ENCODE measurements at places on chromosomes 5 and 9. TPM values are rescaled to one million over a fixed set of nuclear protein-coding genes. Genes with fewer than 3 reads are reported as not detected.

Gene PCDHGC5
- 7.0 TPM for total RNA-seq

Gene IGIP
- 13.7 TPM for total RNA-seq

Gene ADAMTS19
- total RNA-seq, result not detected

Gene SYK
- total RNA-seq, result not detected

DNA sequence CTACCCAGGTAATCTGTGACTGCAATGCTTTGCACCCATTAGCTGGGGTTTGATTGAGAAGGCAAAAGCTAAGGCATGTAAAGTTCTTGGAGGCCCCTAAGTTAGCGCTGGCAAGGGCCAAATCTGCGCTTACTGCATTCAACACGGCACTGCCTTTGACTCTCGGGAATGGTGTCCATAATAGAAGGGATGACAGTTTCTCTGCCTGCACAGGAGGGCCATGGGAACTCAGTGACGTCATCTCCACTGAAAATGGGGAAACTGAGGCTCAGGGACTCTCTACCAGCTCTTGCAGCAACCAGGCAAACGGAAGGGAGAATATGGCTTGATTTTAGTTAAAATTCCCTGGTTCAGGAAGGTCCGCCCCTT lies 487 bp downstream of the SPATA24 start:
- no peak for DNase-seq

GRCh38 chr5:127386557-127386956 lies 96.0 kb downstream of the MEGF10 start:
- no peak for DNase-seq

DNA sequence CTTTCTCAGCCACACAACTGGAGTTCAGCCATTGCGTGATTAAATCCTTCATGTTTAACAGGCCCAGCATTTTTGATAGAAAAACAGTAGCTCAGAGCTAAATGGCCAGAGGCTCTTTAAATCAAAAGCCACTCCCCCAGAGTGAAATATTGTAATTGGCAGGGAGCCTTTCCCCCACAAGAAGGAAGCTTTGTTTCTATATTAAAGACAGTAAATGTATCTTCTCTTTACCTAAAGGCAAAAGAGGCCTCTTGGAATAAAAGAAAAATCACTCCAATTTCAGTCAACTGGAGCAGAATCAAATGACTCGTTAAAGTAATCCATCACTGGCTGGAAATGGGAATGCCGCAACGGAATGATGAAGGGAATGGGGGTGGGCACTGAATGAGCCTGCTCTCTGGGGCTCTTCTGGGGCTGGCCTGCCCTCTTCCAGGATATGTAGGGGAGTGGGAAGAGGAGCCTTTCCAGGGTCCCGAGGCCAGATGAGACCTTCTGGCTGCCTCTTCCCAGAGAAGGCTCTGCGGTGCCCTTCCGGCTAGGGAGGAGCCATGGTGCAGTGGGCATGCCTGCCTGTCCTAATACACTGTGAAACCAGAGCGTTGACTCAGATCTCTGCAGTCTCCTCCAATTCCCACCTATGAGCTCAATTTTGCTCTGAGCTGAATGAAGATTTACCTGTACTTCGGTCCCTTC lies 45.2 kb downstream of the ANKDD1B start:
- peak; percentile 41 for DNase-seq

GRCh38 chr5:170307575-170308465 lies 10.2 kb upstream of the LCP2 start:
- peak; percentile 71 for DNase-seq

DNA sequence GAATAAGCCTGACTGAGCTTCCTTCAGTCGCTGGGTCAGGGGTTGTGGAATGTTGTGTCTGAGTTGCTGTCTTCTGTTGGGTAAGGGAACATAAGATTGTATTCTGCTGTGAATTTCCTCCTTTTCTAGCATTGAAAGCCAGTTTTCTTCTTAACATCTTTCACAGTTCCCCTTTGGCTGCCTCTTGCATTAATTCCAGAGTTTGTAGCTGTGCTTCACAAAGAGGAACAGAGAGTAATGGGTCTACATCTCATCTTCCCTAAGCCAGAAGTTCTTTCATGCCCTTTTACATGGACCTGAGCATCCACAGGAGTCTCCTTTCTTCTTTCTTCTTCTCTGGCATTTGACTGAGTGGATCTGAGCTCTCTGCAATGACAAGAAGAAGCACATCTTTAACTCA lies 686.8 kb downstream of the KCTD16 start:
- DNase-seq, result no peak

GRCh38 chr5:42606464-42606869 lies 150.2 kb upstream of the CCDC152 start:
- DNase-seq, result no peak

DNA sequence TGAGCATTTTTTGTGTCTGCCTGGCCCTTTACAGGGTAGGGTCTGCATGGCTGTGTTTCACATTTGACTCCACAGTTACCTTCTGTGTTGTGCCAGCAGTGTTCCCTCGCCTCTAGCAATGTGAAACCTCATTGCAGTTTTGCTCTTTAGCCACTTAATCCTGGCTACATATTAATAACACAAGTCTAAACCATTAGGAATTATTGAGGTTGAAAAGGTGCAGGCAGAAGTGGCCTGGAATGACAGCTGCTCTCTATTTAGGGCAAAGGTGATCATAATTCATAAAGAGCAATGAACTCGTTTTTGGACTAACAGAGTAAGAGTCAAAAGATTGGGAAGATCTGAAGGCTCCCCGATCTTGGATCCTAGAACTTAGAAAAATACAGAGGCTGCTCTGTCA lies 176.7 kb upstream of the RAD23B start:
- DNase-seq, result no peak

- no peak for DNase-seq
These were observed 51.0 kb upstream of the PSD2 start for GRCh38 chr5:139744471-139745131.

DNA sequence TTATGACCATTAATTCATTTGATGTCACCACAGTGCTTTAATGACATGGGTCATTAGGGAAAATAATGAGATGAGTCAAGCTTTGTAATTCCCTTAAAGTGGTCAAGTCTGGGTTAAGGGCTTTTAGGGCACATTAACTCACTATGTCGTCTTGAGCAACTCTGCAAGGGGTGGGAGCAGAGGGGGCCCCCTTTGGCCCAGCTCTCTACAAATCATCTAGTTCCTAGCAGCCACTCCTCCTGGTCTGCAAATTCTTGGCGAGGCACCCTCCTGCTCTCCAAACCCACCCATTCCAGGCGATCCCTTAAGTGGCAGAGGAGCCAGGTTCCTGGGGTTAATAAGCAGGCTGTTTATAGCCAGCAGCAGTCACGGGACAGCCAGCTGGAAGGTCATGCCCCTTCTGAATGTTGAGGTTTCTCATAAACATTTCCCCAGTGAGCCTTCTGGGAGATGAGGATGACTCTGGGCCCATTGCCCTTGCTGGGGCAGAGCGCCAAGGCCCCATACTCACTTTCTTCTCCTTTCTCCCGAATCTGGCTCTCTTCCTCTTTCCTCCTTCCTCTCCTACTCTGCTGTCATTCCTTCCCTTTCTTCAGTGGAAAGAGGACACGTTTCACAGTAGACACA lies 14.3 kb upstream of the GPX3 start:
- peak; percentile 85 for DNase-seq

DNA sequence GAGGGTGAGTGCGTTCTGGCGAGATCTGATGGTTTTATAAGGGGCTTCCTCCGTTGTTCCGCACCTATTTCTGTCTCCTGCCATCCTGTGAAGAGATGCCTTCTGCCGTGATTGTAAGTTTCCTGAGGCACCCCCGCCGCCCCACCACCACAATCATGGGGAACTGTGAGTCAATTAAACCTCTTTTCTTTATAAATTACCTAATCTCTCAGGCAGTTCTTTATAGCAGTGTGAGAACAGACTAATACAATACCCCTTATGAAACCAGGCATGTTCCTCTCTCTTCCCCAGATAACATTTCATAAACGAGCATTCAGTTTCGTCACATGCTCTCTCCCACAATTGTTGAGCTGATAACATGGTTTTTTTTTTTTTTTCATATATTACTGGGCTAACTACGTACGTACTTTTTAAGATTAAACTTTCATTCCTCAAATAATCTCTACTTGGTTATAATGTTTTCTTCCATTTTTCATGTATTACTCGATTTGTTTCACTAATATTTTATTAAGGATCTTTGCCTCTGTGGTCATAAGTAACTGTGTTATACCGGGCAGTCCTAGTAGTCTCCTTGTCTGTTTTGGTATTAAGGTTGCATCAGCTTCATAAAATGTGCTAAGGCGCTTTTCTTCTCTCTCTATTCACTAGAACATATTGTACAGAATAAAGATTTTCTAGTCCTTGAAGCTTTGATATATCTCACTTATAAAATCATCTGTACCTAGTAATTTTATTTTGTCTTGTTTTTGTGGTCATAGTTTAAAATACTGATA lies 64.9 kb upstream of the MVB12B start:
- DNase-seq, result peak; percentile 50

DNA sequence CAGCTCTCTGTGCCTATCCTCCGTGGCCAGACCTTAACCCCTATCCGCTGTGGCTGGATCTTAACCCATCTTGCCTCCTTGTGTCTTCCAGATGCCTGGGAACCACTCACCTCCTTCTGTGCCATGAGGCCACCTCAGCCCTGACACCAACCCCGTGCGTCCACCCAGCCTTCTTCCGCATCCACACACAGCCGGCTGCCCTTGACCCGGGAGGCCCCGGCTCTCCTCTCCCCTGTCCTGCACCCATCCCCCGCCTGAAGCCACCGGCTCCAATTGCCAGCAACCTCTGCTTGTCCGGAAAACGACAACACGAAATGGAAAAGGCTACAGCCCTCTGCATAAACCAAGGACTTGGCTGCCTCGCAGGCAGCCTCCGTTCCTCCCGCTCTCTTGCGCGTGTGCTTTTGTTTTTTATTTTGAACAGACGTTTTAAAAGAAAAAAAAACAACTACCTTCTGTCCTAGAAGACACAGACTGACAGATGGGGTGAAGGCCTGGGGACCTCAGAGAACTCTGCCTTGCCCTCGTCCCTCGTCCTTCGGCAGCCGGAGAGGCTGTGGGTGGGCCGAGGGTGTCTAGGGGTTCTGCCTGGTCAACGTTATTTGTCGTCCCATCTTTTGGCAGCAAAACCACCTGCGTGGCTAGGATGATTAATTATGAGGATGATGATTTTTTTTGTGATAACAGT lies 32.5 kb upstream of the HMCN2 start:
- DNase-seq, result no peak

Data from fibroblast of the aortic adventitia (primary cell).